C1 segment of cervical spinal cord (tissue), 14 donors: ENCODE measurements at places on chromosomes 11 and 22.

GRCh38 chr11:44036811-44037657 lies 10.7 kb upstream of the ACCSL start:
- peak; percentile 58 for DNase-seq

GRCh38 chr11:73464347-73464746 lies 88.1 kb downstream of the RELT start:
- DNase-seq = no peak

DNA sequence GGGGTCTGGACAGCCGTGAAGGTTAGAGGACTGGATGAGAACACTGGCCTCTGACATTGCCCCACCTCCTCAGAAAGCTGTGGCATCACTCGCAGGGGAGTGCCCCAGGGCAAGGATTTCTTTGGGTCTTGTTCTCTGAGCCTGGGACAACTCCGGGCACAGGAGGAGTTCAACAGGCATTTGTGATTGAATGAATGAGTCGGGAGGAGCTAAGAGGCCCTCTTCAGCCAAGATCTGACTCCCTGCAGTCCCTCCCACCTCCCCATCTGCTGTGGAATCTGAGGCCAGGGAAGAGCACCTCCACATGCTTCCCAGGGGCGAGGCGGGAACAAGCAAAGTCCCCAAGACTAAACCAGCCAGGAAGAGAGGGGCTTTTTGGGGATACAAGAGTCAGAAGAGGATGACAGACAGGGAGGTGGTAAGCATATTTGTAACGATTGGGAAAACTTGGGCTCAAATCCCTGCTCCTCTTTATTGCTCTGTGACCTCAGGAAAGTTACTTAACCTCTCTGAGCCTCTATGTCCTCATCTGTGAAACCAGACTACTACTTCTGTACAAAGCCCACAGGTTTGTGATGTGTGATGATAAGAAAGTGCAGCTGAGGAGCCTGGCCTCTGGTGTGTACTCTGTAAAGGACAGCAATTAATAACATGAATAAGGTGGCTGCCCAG lies 6.4 kb downstream of the TP53I11 start:
- DNase-seq = no peak

DNA sequence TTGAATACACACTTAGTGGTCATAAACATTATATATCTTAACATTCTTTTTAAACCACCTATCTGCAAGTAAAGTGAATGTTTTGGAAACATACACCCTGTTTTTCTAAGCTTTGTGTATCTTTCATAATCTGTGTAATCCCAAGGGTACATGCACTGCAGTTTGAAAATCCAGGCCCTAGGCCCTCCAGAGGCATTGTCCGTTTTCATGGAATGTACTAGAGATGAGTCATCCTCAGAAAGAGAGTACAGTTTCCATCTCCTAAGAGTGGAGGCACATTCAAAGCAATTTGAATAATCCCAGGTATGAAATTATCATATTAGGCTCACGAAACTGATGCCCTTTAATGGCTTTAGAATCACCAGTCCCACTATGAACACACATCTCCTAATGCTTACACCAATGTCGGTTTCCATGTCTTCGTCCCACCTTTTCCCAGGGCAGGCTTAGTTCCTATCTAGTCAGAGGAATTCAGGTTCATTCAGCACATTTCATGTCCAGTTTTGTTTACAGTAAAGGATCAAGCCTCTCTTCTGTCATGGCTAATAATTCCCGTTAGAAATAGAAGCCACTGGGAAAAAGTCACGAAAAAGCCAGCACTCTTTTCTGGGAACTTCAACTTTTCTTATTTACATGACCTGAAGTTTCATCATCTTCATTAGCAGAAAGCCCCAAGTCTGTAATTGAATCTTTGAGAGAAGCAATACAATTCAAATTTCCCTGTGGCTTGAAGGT lies 39.5 kb upstream of the CD44 start:
- DNase-seq = no peak

- DNase-seq = no peak
Observed at GRCh38 chr11:95070471-95070870, 3.8 kb downstream of the SRSF8 start.

GRCh38 chr11:72631806-72632731 lies 42.2 kb downstream of the PDE2A start:
- no peak for DNase-seq

- DNase-seq = no peak
Observed at GRCh38 chr11:2531987-2532703, 87.3 kb downstream of the KCNQ1 start.

DNA sequence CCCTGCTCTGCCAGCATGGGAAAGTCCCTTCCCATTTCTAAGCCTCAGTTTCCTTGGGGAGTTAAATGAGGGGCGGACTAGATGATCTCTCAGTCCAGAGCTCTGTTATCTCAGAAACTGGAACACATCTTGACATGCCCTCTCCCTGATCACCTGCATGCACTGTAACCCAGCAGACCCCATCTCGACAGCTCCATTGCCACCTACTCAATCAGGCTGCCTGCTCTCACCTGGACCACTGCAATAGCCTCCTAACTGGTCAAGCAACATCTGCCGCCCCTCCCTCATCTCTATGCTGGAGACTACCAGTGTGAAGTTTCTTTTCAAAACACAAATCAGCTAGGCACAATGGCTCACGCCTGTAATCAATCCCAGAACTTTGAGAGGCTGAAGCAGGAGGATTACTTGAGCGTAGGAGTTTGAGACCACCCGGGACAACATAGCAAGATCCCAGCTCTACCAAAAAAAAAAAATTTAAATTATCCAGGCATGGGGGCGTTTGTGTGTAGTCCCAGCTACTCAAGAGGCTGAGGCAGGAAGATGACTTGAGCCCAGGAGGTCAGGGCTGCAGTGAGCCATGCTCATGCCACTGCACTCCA lies 22.2 kb downstream of the LRRC55 start:
- no peak for DNase-seq

DNA sequence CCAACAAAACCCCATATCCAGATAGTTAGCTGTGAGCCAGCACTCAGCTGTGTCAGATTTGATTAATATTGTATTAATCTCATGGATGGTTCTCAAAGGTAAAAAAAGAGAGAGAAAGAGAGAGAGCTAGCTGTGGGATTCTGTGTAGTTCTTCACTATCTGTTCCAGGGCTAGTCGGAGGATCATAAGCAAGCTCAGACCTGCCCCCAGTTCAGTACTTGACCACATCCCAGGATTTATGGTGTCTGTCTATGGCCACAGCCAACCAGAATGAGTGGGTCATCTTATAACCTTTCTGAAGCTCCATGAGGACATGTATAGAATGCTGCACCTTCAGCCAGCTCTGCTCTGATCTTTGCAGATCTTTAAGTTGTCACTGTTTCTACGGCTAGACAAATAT lies 13.5 kb upstream of the B3GNT6 start:
- no peak for DNase-seq

GRCh38 chr22:44309647-44310046 lies 3.1 kb downstream of the SHISAL1 start:
- DNase-seq = no peak

DNA sequence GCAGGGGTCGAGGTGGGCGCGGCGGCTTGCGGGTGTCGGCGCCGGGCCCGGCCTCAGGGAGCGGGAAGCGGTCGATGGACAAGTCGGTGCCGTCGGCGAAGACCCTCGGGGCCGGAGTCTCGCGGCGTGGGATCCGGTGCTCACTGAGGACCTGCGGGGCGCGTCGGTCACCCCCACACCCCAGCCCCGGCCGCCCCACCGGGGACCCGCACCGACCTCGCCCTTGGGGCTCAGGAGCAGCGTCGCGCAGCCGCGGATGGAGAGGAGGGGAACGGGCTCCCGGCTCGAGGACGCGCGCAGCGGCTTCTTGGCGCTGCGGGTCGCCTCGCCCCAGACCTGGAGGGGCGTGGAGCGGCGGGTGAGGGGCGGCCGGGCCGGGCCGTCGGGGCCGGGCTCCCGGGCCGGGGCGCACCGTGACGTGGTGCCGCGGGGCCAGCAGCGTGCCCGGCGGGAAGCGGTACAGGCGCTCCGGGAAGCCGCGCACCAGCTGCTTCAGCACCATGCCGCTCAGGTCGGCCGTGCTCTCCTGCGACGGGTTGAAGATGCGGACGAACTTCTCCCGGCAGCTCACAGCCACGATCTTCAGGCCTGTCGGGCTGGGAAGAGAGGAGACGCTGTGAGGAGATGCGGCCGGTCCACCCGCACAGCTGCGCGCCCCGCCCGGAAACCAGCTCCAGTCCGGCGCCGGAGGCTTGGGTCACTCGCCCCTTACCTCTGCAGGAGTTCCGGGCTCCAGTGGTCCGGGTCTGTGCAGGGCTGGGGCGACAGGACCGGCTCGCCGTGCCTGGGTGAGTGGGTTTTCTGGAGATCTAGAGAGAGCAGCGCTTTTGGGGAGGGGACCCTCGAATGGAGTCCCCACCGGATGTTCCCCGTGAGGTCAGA lies 4.5 kb downstream of the LMNTD2 start:
- no peak for DNase-seq

DNA sequence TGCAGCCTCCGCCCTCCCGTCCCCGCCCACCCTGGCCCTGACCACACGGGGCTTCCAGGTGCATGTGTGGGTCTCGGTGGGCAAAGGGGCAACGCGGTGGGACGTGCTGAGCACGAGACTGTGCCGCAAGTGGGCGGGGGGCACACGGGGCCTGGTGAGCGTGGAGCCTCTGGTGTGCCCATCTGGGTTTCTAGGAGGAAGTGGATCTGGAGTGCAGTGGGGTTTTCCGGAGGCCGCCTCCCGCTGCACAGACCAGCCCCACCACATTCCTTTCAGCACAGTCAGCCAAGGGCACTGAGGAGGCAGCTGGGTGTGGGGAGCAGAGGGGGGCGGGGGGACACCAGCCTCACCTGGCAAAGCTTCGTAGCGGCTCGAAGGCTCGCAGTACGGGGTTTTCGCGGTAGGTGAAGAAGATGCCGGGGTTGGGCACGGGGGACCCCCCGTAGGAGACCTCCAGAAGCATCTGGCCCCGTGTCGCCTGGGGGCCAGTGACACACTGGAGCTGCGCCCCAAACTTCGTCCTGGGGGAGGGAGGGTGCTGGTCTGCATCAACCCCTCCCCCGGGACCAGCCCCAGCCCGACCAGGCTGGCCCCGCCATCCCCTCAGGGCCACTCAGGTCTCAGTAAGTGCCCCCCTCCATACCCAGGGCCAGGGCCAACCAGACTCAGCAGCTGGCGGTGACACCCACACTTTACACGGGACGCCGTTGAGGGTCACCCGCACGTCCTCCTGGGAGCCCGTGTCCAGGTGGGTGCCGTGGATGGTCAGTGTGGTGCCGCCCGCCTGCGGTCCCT lies 12.4 kb upstream of the MAPK11 start:
- no peak for DNase-seq

- no peak for DNase-seq
Observed at GRCh38 chr11:65218446-65218845, 36.7 kb downstream of the CAPN1 start.
